ENCODE measurements at places on chromosomes 16 and 17.
A peak's percentile ranks its signal among the peaks of the same experiment; 100 is the strongest.

- no peak for DNase-seq
These were observed 1.5 kb downstream of the RRAD start for GRCh38 chr16:66923866-66924265.

- no peak for DNase-seq
These were observed 26.4 kb upstream of the CLEC18A start for GRCh38 chr16:69924777-69925191.

GRCh38 chr16:89537549-89537925, 22.9 kb upstream of the RPL13 start:
- no peak for DNase-seq

DNA sequence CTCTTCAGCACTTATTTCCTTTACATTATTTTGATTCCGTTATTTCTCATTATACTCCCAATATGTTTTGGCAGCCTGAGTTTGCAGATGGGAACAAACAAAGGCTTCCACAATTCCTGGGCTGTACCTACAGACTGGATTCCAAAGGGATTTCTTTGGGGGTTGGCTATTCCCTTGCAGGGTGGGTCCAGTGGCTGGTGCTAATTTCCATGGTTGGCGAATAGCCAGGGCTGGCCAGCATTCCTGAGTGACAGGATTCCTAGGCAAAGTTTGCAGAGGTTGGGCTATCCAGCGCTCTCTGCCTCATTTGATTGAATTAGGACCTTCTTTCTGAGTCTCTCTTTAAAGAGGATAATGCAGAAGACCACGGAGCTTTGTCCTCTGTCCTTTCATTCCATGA, 207.4 kb downstream of the MAF start:
- no peak for DNase-seq

GRCh38 chr17:32396343-32396742, 46.4 kb downstream of the ZNF207 start:
- no peak for DNase-seq

DNA sequence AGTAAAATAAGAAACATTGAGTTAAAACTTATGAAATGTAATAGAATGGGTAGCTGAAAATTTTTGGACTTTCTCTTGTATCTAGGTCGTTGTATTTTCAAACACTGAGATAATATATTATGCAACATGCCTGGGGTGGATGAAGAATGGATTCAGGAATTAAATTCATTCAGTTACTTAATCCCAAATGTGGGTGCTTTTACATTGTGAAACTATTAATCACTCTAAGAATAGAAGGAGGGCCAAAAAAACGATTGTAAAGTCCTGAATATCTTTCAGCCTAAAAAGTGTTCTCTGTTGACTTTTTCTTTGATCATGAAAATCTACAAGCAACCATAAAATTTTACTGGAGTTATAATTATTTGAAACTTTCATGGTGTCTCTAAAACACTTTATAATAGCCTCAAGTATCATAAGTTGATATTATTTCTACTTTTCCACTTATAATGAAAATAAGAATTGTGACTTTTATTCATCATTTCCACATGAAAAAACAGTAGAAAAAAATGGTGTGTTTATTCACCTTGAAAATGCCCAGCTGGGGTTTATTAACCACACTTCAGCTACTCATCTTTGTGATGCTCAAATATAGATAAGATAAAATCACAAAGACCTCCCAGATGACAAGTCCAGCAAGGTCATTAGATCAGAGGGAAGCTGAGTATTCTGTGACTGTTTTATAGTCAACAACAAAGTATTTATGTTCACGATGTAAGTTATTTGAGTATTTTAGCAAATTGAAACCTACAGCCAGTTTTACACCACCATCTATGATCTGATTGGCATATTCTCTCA, 619.9 kb upstream of the SOX9 start:
- DNase-seq, result no peak

GRCh38 chr17:30326809-30327208, 7.0 kb downstream of the TMIGD1 start:
- peak; percentile 80 for DNase-seq

DNA sequence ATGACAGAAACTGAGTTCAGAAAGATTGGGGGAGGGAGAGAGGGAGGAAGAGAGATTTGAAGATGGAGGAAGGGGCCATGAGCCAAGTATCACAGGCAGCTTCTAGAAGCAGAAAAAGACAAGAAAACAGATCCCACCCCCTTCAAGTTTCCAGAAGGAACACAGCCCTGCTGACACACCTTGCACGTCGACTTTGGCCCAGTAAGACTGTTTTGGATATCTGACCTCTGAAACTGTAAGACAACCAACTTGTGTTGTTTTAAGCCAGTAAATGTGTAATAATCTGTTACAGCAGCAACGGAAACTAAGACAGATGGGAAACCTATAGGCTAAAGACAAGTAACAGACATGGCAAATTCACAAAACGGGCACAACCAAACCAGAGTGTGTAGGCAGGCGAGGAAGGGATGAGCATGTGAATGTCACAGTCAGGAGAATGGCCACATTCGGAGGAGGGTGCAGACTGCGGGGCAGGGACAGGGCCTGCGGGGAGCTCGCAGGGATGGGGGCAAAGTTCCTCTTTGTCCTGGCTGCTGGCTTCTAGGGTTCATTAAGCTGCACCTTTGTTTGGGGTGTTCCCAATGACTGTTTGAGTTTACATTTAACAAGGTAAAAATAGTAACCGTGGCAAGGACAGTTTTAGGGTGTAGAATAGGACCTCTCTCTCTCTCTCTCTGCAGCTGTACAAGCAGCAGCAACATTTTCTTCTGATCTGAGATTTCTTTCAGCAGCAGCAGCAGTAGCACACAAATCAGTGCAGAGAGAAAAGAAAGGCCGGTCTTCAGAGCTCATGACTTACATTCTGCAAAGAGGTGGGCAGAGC, 18.3 kb upstream of the ATP2C2 start:
- DNase-seq, result no peak

DNA sequence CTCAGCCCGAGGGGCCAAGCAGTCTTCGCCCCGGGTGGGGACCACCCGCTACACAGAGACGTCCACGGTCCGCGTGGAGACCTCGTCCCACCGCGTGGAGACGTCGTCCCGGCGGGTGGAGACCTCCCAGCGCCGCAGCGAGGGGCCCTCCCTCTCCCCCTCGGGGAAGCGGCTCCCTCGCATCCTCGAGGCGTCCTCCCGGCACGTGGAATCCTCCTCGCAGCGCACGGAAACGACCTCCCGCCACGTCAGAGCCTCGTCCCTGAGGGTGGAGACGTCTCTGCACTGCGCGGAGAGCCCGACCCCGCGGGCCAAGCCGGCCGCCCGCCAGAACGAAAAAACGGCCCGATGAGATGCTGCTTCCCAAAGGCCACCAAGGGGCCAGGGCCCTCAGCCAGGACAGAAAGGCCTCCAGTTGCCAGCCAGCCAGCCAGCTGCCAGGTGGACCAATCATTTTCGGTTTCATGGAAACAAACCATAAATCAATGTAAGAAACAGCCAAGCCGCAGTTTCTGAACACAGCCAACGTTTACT, 424 bp downstream of the C17orf100 start:
- DNase-seq, result no peak

- no peak for DNase-seq
These were observed 886.5 kb downstream of the CDH8 start for GRCh38 chr16:61149709-61150108.

DNA sequence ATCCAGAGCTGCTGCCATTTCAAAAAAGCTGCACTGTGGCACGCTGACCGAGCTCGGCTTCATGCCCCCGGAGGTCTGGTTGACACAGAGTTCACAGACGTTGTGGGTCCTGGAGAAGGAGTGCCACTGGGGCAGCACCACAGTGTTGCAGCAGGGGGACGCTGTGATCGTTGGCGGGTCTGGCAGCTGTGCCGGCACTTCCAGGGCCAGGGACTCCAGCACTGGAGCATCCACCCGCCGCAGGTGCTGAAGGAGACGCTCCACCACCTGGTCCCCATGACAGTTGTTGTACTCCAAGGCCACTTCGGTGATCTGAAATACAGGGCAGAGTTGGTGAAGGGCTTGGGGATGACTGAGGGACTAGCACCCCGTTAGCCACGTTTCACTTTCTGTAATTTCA, 23.5 kb downstream of the SNN start:
- DNase-seq, result no peak

DNA sequence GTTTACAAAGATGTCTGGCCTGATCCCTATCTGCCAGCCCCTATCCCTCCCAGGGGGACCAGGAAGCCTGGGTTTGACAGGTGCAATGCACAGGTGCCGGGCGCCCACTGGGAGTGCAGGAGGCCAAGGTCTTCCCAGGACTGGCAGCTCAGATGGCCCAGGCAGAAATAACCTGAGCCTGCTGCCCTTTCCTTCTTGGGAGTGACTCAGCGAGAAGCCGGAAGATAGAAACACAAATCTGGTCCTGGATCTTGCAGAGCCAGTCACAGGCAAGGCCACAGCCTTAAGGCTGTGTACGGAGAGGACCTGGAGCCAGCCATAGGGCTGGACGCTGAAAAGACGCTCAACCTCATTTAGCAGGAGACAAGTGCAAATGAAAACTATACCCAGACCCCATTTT, 27.7 kb downstream of the GPR142 start:
- DNase-seq, result no peak

- no peak for DNase-seq
These were observed 60.5 kb downstream of the MRC2 start for GRCh38 chr17:62687997-62688396.

DNA sequence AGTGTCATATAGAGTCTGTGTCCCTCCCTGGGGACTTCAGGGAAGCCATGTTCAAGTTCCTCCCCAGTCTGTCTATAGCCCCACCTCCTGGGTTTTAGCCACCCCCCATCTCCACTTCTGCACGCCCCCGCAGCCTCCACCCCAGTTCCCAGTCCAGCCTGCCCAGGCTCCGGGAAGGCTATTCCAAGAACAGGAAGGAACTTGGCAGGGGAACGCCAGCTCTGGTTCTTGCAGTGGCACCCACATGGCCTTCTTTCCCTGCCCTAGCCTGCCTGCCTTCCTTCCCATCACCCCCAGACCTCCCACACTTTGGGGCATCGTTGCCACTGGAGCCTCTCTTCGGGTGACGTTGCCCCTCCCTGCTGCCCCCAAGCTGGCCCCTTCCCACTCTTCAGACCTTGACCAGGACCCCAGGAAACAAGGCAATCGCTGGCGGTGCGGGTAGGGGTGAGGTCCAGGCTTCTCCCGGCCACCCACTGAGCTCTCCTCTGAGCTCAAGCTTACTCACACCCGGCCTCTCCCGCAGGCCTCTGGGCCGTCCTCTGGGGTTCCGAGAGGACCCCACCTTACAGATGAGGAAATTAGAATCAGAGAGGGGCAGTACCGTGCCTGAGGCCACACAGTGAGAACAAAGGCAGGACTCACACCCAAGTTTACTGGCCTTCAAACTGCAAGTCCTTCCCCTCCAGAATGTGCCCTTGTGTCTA, 9.2 kb upstream of the CES4A start:
- DNase-seq, result no peak

Measured in NCI-H2081 treated with DMSO at 0.1 percent for 48 hours (cell line).